ENCODE measurements at places on chromosomes 6 and 20.

DNA sequence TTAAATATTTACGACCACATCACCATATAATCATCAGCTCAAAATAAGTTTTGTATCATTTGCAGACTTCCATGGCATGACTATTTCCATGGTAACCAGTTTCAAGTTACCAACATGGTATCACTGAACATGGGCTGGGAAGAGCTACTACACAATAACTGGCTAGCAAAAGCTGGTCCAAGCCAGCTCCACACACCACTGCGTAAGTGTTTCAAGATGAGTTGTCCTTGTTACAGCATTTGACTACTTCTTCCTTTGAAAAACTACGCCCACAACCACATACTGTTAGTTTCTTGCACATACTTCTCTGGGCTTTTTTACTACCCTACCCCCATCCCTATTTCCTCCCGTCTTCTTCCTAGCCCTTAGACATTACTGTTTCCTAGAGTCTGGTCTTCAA is 8.5 kb downstream of the CD164 start:
- DNase-seq = no peak

DNA sequence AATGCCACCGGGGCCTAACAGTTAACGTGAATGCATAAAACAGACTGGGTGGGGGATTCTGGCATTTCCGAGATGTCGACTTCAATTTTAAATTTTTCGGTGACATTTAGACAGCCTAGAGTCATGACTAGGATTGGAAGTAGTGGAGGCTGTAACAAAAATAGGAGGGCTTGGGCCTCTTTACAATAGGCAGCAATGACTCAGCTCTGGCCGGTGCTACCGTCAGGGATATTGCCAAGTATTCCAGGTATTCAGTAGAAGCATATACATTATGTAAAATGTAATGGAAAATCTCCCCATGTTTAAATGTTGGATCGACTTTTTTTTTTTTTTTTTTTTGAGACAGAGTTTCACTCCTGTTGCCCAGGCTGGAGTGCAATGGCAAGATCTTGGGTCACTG is 136.2 kb upstream of the STMND1 start:
- DNase-seq = no peak

- no peak for DNase-seq
Observed at GRCh38 chr6:87794922-87795885, 93.2 kb upstream of the AKIRIN2 start.

GRCh38 chr6:36807750-36808149 is 31.5 kb downstream of the CPNE5 start:
- no peak for DNase-seq

GRCh38 chr6:71395731-71396409 is 107.3 kb downstream of the OGFRL1 start:
- DNase-seq = no peak

GRCh38 chr20:42502591-42502990 is 687.1 kb downstream of the PTPRT start:
- no peak for DNase-seq

DNA sequence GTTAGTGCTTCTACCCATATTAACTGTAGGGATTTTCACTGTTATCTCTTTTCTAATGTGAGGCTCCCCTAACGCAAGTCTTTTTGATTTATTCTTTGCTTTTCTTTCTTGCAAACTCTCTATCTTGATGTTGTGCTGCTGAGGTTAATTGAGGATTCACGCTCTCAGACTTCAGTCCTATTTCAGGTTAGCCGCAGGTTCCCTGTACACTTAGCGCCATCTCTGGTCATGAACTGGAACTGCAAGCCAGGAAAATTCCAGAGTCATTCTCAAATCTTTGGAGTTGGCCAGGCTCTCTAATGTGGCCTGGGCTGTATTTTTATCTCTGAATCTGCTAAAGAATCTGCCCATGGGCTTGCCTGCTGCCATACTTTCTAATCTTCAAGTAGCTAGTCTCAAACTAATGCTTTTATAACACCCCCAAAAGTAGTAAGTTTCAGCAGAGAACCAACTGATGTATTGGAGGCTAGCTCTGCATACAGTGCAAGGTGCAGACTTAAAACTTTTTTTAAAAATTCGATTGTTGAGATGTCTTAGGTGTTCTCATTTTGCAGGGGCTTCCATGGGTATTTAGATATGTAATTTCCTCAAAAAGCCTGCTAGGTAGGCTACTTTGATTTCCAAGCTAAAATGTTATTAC is 91.1 kb upstream of the OPRM1 start:
- DNase-seq = no peak

GRCh38 chr6:161393839-161394364 is 120.0 kb upstream of the AGPAT4 start:
- DNase-seq = peak; percentile 8

DNA sequence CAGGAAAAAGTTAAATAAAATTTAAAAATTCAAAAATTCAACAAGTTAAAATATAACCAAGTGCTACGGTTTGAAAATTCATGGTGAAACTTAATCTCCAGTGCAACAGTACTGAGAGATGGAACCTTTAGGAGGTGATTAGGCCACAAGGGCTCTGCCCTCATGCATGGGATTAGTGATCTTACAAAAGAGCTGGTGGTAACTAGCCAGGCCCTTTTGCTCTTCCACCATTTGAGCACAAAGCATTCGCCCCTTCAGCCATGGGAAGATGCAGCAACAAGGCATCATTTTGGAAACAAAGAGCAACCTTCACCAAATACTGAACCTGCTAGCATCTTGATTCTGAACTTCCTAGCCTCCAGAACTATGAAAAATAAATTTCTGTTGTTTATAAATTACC is 80.9 kb downstream of the RNGTT start:
- DNase-seq = no peak

- DNase-seq = no peak
Observed at GRCh38 chr20:20456741-20457140, 88.8 kb downstream of the INSM1 start.

DNA sequence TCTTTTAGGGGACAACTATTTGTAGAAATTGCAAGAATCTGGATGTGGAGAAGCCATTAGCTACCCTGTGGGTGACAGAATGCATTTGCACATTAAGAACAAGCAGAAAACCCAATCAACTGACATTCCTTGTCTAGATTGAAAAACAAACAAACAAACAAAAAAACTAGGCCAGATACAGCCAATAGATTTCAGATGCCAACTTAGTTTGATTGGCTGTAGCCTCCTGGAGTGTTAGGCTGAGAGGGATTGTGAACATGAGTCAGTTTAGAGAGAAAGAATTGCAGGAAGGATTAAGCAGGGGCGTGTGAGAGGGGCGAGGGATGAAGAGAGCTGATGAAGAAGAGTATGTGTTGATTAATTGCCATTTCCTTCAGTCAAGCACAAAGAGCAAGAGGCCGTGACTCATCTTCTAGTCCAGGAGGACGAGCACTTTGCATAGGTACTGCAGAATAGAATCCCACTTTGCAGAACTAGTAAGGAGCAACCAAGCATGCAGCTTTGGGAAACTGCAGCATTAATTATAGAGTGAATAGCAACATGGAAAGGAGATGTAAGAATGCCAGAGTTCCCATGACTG is 188.0 kb upstream of the RAB32 start:
- DNase-seq = no peak

DNA sequence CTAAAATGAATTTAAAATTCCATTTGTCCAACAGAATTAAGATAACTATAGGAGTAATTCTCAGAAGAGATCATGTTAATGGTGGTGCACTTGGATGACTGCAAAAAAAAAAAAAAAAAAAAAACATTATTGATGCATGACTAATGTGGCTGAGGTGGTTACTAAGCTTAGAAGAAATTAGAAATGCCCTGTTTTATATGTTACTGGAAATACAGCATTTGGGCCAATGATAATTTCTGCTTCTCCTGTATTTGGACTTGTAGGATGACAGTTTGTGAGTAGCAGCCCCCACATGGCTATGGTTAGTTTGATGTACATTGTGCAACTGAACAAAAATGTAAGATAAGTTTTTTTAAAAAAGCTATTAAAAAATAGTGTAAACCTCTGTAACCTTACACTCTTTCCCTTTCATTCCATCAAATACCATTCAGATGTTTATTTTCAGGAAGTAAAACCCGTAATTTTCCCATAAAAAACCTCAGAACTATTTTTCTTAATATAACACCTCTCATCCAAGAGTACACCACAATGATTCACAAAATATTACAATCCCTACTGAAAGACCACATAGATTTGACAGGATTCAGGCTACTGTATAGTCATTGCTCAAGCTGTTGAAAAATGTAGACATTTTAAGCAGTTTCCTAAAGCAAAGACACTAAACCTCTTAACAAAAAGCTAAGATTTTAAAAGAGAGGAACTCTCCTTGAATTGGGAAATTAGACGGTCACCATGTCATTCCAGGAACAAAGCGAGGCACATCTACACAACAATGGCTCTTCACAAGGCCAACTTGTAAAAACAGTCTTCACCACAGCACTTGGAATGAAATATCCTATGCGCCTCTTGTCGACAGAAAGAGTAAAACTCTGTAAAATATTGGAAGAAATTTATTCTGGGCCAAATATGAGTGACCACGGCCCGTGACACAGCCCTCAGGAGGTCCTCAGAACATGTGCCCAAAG is 83.0 kb downstream of the WDR27 start:
- DNase-seq = no peak

DNA sequence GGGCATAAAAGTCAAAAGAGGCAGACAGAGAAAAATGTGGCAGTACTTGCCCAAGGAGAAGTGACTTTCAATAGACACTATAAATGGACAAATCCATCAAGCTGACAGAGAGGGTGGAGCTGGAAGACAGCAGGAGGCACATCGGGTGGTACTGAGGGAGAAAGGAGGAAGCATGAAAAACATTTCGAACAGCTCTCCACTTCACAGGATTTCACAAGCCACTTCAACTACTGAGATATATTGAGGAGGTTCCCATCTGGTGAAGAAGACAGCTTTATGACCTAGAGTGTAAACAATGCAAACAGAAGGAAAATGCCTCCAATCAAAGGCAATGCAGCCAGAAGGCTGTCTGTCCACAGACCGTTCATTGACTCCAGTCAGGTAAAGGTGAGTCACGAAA is 259.4 kb upstream of the ECI2 start:
- DNase-seq = no peak

GRCh38 chr20:10769700-10770099 is 95.9 kb upstream of the JAG1 start:
- no peak for DNase-seq

GRCh38 chr6:124132256-124132655 is 328.6 kb downstream of the NKAIN2 start:
- DNase-seq = no peak
